CD4-positive, alpha-beta memory T cell (primary cell): ENCODE measurements at places on chromosomes 4 and X. TPM values are rescaled to one million over a fixed set of nuclear protein-coding genes. Genes with fewer than 3 reads are reported as not detected.

DNA sequence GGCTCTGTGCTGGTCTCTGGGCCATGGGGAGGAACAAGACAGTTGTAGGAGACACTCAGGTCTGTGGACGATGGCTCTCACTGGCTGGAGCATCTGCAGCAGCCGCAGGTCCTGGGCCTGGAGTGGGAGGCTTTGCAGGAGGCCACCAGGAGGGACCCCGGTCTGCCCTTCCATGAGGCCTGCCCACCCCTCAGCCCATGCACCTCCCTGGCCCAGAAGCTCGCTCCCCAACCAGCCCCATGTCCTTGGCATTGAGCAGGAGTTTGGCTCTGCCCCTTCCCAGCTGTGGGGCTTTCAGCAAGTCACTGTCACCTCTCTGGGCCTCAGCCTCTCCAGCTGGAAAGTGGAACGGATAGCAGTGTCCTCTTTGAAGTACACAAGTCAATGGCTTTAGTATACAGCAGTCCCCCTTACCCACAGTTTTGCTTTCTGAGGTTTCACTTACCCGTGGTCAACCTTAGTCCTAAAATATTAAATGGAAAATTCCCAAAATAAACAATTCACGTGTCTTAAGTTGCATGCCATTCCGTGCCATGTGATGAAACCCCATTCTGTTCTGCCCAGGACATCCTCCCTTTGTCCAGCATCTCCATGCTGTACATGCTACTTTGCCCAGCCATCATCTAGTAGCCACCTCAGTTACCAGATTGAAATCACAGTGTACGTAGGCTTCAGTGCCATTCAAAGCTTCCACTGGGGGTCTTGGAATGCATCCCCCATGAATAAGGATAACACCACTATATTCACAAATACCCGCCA, 104.0 kb downstream of the CPZ start:
- DNase-seq, result no peak

DNA sequence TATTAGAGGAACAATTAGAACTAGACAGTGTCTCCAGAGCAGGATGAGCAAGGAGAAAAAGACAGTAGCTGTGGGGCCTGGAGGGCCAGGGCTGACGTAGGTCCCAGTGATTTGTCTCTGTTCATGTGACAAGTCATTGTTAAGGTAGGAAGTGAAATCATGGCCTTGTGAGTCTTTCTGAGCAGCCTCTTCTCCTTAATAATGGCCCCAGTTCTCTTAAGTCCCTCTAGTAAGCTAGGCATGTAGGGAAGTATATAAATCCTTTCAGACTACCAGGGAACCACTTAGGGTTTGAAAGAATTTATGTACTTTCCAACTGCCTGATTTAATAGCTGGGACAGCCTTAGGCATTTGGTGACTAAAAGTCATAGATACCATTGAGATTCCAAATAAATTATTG, 133.0 kb downstream of the KLHL8 start:
- DNase-seq, result no peak

DNA sequence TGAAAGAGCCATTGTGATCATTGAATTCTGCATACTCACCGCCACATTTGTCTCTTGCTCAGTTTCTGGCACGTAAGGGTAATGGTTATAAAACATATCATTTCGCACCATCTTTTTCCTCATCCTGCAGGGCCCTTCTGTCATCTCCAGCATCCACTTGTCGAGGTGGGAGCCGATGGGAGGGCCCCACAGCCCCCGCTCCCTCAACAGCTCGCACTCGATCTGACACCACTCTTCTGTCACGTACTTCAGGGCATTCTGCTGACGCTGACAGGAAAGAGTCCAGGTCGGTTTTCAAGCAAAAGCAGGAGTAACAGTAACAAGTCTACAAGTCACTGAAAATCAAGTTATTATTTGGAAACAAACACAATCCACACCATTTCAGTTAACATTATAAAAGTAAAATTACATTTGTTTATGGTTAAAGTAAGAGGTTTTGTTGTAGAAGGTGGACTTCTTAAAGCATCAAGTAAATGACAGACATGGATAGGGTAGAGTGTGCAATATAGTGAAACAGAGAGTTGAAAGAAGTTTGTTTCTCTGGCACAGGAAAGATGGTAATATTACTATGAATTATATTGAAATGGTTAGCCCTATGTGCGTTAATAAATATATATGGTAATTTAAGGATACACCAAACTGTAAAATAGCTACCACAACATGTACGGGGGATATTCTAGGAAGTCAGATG, 150.6 kb downstream of the CDS1 start:
- no peak for DNase-seq

GRCh38 chrX:122641826-122642225, 542.3 kb upstream of the GRIA3 start:
- no peak for DNase-seq

SGMS2 gene
- total RNA-seq, result 0.28 TPM

TEX13D gene
- total RNA-seq, result not detected

DNA sequence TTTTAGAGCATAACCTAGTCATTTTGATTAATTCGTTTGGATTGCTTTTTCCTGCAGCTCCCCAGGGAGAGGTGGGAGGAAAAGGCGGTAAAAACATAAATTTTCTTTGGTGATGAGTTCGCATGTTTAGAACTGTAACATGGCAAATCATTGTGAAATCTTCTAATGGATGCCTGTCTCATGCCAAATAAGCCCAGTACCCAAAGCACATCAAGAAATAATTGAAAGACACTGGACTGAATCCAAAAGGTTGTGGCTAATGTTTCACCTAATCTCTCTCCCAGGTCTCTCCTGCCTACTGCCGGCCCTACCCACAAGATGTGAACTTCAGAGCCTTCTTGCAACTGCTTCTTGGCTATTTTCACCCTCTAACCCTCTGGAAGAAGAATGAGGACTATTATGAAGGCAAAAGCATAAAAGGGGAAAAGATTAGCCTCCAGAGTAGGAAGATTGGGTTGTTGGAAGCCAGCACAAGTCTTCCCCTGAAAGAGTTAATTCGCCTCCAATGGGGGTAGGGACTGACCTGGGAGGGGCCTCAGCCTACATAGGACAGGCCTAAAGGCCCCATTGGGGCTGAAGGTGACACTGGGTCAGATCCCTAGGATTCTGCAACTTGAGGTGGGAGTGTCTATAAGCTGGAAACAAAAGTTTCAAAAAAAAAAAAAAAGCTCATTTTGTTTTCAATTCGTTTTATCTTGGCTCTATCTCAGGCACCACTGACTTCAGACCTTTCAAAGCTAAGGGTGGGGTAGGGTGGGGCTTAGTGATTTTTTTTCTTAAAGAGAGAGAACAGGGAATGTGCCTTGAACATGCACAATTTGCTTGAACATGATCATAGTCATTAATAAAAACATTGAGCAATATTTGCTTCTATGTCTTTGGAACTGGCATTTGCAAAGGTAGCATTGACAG, 278.6 kb upstream of the KLF3 start:
- no peak for DNase-seq

- DNase-seq, result no peak
These were observed 135.7 kb upstream of the ANXA10 start for GRCh38 chr4:167956676-167957075.

BEX5 gene
- 7.4 TPM for total RNA-seq

- DNase-seq, result no peak
These were observed 163.8 kb downstream of the BTC start for GRCh38 chr4:74630551-74630950.

CLDN24 gene
- not detected for total RNA-seq

- no peak for DNase-seq
These were observed 32.7 kb downstream of the TMSB4X start for GRCh38 chrX:13007519-13008188.
